ENCODE measurements at places on chromosomes 1 and 21. TPM values are rescaled to one million over a fixed set of nuclear protein-coding genes. Genes with fewer than 3 reads are reported as not detected.

Gene FPGT
- 19.9 TPM for polyA plus RNA-seq

DNA sequence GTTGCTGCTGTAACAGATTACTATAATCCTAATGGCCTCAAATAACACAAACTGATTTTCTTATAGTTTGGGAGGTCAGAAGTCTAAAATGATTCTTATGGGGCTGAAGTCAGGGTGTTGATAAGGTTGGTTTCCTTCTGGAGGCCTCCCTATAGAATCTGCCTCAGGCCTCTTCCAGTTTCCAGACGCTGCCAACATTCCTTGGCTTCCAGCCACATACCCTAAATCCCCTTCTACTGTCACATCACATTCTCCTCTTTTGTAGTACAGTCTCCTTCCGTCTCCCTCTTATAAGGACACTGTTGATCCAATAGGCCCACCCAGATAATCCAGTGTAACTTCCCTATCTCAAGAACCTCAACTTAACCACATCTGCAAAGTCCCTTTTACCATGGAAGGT, 145.3 kb upstream of the NCAM2 start:
- no peak for DNase-seq

GRCh38 chr21:37342046-37342632, 24.4 kb upstream of the DYRK1A start:
- DNase-seq: no peak

Gene SLAMF6
- polyA plus RNA-seq: 1.6 TPM

- DNase-seq: no peak
These were observed 4.4 kb downstream of the RCSD1 start for GRCh38 chr1:167634435-167634834.

DNA sequence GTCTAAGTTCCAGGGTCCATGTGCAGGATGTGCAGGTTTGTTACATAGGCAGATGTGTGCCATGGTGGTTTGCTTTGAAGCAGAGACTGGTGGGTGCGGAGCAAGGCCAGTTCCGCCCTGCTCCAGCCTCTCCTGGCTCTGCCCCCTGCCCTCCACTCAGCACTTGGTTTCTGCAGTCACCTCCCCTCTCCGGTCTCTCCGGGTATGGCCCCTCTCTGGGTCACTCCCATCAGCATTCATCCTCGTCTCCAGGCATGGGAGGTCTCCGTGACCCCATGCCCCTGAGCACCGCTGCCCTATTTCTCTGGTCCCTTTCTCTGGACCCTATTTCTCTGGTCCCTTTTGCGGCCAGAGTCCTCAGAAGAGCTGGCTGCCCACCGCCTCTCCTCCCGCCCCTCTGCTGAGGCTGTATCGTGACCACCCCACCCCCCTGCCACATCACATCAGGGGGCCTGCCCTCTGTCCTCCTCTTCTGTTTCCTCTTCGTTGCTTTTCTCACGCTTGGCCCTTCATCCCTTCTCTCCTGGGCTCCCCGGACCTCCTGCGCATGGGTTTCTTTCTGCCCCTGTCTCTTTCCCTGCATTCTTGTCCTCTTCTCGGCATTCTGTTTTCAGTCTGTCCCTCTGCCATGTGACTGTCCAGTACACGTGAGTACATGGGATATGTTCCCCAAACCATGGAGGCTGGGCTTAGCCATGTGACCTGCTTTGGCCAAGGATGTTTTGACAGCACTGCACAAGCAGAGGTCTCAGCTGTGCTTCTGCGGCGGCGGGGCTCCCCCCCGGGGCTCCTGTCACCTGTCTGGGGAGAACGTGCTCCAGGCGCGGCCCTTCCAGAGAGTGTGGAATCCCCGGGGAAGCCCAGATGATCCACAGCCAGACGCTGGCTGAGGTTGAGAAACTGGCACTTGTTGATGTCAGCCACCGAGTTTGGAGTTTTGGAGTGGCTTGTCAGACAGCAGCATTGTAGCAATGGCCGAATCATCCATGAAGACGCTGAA, 54.4 kb upstream of the C1orf174 start:
- DNase-seq: no peak

- no peak for DNase-seq
These were observed 215.8 kb upstream of the ZRANB2 start for GRCh38 chr1:71296551-71297134.

DNA sequence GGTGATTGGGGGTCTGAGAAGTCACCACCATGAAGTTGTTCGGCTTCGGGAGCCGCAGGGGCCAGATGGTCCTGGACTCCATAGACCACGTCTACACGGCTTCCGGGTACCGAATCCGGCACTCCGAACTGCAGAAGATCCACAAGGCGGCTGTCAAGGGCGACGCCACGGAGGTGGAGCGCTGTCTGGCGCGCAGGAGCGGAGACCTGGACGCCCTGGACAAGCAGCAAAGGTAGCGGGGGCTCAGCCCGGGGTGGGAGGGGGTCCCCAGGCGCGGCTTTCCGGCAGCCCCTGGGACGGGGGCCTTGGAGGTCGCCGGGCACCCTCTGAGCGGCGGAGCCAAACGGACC, 146.5 kb downstream of the LIPI start:
- no peak for DNase-seq

DNA sequence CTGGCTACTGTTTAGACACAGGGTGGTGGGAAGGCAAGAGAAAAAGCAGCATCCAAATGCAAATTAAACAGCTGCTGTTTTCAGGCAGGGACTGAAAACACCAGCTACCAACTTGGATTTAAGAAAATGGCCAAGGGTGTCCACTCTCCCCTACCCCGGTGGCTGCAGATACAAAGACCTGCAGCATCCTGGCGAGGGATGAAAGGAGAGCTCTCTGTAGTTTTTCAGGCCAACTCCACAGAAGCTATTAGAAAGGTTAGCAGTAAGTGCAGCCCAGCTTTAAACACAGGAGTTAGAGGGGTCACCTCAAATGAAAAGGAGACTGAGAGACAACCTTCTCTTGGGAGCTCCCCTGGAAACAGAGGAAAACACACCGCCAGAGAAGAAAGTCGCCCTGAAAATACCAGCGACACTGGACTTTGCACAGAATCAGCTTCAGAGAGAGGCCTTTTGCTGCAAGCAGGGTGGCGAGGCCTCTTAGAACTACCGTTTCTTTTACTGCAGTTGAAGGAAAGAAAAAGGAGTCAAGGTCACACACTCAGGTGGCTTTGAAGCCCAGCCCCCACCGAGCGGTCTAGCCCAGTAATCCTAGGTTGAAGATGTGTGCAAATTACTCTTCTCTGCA, 74.4 kb upstream of the TIAM1 start:
- DNase-seq: no peak

GRCh38 chr1:8473891-8474300, 156.0 kb downstream of the SLC45A1 start:
- DNase-seq: no peak

Data from large intestine (tissue), 12 donors.